ENCODE measurements at places on chromosomes 4 and X.

- no peak for DNase-seq
Measured at GRCh38 chrX:110056419-110056818, 53.5 kb downstream of the TMEM164 start.

DNA sequence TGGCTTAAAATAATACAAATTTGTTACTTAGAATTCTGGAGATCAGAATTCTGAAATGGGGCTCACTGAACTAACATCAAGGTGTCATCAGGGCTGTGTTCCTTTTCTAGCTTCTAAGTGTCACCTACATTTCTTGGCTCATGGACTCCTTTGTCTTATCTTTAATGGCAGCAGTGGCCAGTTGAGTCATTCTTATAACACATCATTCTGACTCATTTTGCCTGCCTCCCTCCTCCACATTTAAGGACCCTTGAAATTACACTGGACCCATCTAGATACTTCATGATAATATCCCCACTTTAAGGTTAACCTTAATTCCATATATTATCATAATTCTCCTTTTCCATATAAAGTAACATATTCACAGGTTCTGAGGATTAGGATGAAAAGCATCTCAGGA is 215.9 kb downstream of the GUCY2F start:
- DNase-seq = no peak

DNA sequence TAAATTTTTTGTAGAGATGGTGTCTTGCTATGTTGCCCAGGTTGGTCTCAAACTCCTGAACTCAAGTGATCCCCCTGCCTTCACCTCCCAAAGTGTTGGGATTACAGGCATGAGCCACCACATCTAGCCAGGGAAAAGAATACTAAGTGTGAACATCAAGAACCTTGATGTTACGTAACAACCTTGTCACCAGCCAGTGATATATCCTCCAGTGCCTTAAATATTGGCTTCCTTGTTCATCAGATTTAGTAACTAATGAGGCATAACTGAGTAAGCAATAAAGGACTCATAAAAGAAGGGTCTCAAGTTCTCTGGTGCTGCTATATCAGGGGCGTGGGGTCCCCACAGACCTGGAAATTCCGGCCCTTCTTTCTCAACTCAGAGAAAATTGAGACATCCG is 60.5 kb upstream of the ENPEP start:
- DNase-seq = no peak

DNA sequence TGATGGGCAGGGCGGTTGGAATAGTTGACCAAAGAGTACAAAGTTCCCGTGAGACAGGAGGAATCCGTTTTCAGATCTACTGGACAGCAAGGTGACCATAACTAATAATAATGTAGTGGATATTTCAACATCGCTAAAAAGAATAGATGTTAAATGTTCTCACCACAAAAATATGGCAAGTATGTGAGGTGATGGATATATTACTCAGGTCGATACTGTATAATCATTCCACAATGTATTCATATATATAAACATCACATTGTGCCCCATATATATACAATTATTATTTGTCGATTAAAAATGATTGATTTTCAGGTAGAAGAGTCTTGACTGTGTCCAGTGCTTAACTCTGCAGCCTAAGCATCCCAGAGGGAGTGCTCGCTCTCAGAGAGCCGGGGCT is 141.6 kb upstream of the TENM3 start:
- no peak for DNase-seq

GRCh38 chr4:180664766-180665368 is 1578.3 kb upstream of the TENM3 start:
- peak; percentile 62 for DNase-seq
